Urinary bladder (tissue), 4 donors: ENCODE measurements at places on chromosomes 6 and 20. TPM values are rescaled to one million over a fixed set of nuclear protein-coding genes. Genes with fewer than 3 reads are reported as not detected.

DNA sequence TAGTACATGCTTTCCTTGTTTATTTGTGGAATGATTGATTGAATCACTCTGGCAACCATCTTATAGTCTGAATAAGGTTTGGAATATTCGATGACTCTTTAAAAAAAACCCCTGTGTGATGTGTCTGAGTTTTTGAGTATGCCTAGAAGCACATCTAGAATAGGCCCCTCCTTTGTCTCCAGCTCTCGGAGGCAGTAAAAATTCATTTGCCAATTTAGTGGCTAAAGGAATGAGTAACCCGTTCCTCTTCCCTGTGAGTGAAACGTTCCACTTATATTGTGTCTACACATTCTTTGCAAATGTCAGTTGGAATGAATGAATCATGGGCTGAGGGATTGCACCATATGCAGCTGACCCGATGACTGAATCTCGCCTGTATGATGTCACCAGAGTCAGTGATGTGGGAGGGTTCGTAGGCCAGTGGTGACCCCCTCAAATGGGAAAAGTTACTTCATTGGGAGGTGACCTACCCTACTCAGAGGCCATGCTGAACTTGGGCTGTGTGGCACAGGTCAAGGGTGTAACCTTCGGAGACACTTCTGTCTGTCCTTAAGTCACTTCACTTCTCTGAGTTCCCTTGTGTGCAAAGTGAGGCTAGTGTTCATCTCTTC lies 21.6 kb downstream of the MOCS3 start:
- no peak for DNase-seq

GRCh38 chr6:34182751-34183531 lies 37.1 kb upstream of the GRM4 start:
- no peak for DNase-seq

DNA sequence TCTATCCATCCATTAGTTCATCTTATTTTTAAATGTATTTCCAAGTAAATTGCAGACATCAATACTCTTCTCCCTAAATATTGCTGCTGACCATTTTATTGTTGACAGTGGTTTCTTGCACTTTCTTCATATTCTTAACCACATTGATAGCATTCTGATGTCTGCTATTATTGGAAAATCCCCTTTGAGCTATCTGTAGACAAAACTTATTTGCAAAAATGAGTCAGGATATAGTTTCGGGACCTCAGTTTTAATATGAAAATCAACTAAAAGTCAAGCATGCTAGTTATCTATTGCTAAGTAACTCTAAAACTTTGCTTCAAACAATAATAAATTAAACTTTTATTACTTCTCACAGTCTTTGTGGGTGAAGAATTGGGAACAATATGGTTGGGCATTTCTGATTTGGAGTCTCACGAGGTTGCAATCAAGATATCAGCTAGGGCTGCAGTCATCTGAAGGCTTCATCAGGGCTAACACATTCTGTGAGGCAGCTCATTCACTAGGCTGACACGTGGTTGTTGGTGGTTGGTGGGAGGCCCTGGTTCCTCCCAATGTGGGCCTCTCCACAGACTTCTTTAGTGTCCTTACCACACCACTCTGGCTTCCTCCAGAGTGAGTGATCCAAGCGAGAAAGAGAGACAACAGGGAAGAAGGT lies 32.7 kb downstream of the CD109 start:
- DNase-seq = no peak

The NMBR gene
- 0.32 TPM for total RNA-seq

GRCh38 chr6:149387779-149388512 lies 12.1 kb upstream of the SUMO4 start:
- no peak for DNase-seq
